Cortex of kidney (tissue), 1 donor: ENCODE measurements at places on chromosomes 6 and 20.

DNA sequence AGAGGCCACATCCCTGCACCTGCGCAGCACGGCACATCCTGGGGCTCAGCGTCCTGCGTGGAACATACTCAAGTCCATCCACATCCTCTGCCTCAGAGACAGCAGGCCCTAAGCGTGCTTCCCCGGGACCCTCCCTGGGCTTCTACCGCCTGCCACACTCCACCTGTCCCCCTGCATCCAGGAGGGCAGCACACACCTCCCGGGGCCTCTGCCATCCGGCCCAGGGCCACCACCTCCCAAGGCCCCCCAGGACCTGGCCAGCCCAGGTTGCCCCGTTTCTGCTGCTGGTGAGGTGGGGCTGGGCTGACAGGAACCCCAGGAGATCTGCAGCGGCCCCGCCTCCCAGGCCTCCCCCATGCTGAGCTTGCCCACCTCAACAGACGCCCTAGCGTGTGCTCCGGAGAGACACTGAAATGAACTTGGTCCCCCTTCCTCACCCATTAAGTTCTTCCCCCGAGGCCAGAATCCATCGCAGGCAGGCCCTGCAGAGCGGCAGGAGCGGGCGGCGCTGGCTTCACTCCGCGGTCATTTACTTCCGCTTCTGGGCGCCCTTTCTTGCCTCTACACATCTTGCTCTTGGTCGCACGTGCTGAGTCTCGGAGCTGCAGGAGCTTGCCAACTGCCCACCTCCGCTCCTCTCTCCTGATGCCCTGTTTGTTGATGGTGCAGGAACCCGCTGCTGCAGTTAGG lies 235.3 kb downstream of the TAF4 start:
- DNase-seq: no peak

- DNase-seq: no peak
These were observed 5.0 kb upstream of the CPNE1 start for GRCh38 chr20:35669681-35670080.

GRCh38 chr6:25237579-25237978 lies 41.6 kb upstream of the CARMIL1 start:
- no peak for DNase-seq

DNA sequence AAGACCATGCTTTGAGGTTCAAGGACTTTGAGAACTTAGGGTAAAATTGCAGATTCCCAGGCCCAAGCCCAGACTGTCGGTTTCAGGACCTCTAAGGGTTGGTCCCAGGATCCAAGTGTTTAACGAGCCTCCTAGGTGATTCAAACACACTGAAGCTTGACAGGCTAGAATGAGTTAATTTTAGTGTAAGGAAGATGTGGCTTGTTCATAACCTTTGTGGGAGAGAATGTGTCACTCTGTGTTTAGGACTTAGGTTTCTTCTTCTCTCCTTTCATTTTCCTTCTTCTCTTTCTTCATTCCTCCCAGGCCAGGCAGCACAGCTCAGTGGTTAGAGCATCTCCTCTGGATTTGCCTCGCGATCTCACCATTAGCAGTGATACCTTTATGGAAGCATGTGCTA lies 104.8 kb upstream of the KCNG1 start:
- DNase-seq: no peak

DNA sequence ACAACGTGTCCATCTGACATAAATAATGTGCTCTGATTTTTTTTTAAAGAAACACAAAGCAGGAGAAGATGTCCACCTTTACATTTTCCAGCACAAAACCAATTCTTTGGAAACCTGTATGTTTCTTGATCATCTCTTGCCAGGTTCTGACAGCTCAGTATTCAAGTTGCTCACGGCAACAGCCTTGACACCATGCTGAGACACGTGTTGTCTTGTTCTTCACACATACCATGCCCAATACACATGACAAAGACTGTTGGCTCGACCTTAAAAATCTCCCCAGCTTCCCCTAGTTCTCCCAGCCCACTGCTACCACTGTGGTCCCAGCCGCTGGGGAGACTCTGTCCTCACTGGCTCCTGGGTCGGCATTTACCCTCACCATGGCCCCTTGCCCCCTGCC lies 518.9 kb downstream of the PREX1 start:
- DNase-seq: no peak

- DNase-seq: no peak
These were observed 32.7 kb downstream of the CHMP4B start for GRCh38 chr20:33843854-33844253.

DNA sequence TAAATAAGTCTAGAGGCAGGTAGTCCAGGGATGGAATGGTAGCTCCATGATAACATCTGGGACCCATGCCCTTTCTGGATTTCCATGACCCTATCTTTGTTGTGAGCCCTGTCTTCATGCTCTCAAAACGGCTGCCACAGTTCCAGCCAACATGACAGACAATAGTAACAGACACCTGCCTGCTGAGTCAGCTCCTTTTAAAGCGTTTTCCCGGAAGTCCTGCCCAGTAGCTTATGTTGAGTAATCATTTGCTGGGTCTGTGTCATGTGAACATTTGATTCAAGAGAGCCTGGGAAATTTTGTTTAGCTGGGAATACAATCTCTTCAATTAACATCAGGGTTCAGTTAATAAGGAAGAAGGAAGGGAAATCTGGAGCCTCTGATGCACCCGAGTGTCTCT lies 262.2 kb upstream of the SULF2 start:
- no peak for DNase-seq

DNA sequence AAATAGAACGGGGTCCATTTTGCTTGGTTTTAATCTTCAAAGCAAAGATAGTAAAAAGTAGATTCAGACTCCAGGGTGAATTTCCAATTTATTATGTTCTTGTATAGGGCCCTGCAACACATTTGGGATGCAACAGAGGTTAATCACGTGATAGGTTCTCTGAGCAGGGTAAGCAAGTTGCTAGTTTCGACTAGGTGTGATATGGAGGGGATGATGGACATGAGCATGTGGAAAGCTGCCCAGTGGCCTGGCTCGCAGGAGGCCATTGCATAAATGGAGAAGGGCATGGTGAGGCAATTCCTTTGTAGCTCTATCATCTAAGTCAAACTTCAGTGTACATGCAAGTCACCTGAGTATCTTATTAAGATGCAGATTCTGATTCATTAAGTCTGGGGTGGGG lies 17.7 kb upstream of the ADGRF4 start:
- DNase-seq: no peak

DNA sequence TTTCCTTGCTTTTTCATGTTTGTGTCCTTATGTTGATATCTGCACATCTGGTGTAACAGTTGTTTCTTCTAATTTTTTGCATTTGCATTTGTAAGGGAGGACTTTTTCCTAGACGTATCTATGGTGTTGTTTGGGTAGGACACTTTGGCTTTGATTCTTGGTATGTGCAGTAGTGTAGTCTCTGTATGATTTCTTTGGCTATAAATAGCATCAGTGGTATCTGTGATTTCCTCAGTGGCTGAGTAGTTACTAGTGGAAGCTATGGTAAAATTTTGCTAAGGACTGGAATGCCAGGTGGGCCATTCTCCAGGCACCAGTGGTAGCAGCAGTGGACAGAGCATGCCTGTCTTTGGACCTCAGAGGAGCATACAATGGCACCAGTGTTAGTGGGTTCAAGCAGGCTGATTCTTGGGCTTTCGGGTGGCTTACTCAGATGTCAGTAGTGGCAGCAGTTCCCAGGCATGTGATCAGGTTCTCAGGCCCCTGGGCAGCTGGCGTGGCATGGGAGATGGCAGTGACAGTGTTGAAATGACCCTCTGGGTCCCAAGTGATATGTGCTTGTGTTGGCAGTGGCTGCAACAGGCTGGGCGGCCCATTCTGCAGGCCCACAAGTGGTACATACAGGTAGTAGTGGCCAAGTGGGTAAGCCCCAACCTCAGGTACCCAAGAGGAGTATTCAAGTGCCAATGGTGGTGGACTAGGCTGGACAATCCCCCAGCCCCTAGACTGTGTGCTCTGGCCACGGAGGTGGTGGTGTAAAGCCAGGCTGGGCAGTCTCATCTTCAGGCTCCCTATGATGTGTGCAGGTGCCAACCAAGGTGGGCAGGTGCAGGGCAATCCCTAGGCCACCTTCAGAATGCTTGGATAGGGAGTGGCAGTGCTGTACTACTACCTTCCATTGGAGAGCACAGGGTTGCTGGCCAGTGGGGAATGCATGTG lies 54.5 kb downstream of the PLCG1 start:
- no peak for DNase-seq

DNA sequence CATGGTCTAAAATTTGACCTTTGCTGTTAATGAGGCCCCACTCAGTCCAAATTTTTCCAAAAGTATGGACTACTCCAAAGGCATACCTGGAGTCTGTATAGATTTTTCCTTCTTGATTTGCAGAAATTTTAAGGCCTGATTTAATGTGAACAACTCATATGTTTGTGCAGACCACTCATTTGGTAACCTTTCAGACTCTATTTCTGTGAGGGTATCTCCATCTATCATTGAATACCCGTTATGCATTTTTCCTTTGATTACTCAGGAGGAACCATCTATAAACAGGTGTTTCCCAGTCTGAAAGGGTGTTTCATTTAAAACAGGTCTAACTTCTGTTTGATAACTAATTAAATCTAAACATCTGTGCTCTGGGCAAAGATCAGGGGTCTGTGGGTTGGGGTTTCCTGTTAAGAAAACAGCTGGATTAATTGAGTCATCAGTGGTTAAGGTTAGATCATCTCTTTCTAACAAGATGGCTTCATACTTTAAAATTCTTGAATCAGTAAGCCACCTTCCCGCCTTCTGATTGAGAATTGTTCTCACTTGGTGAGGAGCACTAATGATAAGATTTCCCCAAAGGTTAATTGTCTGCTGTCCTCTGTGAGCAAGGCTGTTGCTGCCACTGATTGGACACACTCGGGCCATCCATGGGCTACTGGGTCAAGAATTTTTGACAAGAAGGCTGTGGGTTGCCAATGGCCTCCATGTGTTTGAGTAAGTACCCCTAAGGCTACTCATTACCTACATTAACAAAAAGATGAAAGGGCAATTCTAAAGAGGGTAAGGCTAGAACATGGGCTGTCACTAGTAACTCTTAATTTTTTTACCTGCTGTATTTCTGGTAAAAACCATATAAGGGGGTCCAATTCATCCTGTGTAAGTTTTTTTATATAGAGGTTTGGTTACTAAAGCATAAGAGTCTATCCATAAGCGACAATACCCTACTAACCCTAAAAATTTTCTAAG lies 24.1 kb downstream of the HLA-B start:
- no peak for DNase-seq

GRCh38 chr20:22385602-22386305 lies 198.6 kb downstream of the FOXA2 start:
- DNase-seq: no peak

DNA sequence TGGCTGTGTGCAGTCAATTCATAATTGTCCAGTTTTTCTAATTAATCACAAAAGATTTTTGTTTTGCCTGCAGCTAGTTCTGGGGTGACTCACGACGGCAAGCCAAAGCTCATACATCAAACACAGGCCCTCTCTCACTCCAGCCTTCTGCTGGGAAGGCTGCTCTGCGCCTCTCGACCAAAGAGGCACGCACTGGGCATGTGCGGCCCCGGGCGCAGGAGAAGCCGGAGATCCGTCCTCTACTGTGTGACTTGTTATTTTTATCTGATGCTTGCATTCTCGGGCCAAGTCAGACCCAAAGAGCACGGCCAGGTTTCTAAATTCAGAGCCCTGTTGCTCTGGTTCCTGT lies 98.5 kb downstream of the TFAP2A start:
- no peak for DNase-seq

- no peak for DNase-seq
These were observed 555 bp downstream of the FAM120B start for GRCh38 chr6:170307080-170307545.

DNA sequence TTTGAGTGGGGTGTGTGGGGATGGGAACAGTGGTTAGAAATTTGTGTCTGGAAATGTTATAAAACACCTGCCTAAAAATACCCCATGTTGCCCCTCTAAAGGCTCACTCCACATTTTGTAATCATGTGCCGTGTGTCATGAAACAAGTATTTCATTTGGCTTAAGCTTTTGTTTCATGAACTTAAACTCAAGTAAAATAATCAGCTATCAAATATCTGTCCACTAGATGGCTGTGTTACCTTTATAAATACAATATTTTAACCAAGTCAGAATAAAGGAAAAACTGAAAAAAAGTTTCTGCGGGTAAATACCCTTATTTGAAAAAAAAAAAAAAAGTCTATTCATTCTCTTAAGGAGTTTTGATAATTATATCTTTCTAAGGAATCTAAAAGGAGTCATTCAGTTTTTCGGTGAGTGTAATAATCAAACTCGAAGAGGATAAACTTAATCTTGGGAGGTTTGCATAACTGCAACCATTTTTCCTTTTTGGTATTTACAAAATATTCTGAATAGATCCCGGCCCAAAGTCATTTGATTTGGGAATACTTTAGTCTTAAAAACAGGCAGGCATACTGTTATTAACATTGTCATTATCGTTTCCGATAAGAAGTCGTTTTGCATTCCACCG lies 29.9 kb upstream of the MTRF1L start:
- no peak for DNase-seq

- no peak for DNase-seq
These were observed 25.7 kb downstream of the MYCT1 start for GRCh38 chr6:152723398-152723797.

GRCh38 chr6:140541288-140541687 lies 1166.8 kb upstream of the CITED2 start:
- DNase-seq: no peak

- no peak for DNase-seq
These were observed 91.5 kb upstream of the SASH1 start for GRCh38 chr6:148250975-148251685.

DNA sequence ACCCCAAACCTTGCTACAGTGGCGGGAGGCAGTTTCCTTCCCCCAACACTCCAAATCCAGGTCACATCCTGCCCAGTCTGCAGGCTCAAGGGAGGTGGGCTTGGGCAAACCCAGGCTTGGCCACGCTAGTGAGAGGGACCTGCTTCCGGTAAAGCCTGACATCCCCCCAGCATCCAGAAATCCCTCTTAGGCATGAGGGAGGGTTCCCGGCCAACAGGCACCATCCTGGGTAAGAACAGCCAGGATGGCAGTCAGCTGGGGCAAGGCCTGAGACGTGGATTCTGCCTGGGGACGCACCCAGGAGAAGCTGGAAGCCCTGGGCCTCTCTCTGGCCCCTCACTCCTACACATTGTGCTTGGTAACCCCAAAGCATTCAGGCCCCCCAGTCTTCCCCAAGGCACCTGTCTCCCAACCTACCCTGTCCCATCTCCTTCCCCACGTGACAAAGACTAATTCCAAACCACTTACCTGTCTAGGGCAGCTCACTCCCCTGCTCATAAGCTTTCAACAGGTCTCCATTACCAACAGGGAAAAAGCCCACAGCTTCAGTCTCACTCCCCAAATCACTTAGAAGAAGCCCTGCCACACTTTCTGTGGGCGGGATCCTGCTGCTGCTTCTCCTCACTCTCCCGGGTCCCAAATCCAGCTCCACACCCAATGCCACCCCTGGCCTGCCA lies 2.1 kb downstream of the C20orf144 start:
- DNase-seq: no peak

- no peak for DNase-seq
These were observed 8.9 kb downstream of the NT5E start for GRCh38 chr6:85458782-85459181.

GRCh38 chr20:14717134-14717999 lies 380.0 kb upstream of the FLRT3 start:
- DNase-seq: no peak

DNA sequence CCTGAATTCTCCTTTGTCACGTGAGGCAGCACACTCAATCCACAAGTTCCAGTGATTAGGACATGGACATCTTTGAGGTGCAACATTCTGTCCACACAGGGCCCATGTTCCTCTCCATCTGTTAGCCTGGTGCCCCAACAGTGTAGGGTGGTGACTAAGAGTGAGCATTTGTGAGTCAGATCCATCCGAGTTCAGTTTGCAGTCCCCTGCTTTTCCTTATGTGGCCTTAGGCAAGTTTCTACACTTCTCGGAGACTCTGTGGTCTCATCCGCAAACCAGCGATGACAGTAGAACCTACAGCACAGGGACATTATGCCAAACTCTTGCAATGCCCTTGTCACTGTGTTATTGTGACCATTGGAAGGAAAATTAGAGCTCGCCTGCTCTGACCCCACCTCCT lies 178.7 kb upstream of the CDH4 start:
- DNase-seq: no peak
